ENCODE measurements at places on chromosomes 12 and 14. TPM values are rescaled to one million over a fixed set of nuclear protein-coding genes. Genes with fewer than 3 reads are reported as not detected.

Gene MLXIP
- total RNA-seq = 21.5 TPM

Gene PUS7L
- 10.6 TPM for total RNA-seq

GRCh38 chr14:88590173-88590572 is 27.3 kb downstream of the ZC3H14 start:
- H3K27me3 ChIP-seq = no peaks in the 10 kb centered on the region
- no peaks in the 10 kb centered on the region for H3K36me3 ChIP-seq
- no peaks in the 10 kb centered on the region for H3K4me1 ChIP-seq

DNA sequence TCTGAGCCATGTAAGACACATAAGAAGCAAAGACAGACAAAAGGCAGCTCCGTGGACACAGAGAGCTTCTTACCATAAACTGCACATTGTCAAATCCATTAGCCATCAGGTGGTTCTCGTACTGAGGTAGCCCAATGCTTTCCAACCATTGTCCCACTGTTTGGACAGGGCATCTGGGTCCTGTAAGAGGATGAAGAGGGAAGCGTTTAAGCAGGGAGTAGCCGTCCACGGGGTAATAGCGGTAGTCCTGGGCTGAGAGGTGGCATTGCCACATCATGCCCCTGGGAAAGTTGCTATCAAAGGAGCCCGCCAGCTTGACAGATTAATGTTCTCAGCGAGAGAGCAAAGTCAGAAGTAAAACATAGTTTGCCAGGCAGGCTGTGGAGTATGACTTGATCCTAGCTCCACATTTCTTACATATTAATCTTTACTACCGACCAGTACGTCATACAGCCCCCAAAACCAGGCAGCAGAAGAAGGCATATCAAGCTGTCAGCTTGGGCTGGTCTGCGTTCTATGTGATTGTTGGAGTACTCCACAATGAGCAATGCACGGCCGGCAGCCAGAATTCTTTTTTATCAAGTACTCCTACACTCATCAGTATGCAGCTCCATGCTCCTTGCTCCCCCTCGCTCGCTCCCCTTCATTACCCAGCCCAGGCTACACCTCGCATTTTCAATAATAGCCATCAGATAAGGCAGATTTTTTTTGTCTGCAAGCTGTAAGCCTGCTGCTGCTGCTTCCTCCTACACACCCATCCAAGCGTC is 493.2 kb upstream of the GARIN6 start:
- DNase-seq = peak; percentile 24
- H3K36me3 ChIP-seq = no peaks in the 10 kb centered on the region
- no peaks in the 10 kb centered on the region for H3K4me1 ChIP-seq
- no peak overlapping the region for H3K27ac ChIP-seq

- no peaks in the 10 kb centered on the region for H3K4me1 ChIP-seq
- H3K27ac ChIP-seq = no peak overlapping the region
- no peaks in the 10 kb centered on the region for H3K27me3 ChIP-seq
- DNase-seq = no peak
- H3K4me3 ChIP-seq = no peak overlapping the region
Measured at GRCh38 chr12:6038160-6038559, 86.3 kb downstream of the VWF start.

GRCh38 chr12:116026768-116027550 is 250.5 kb downstream of the MED13L start:
- H3K27me3 ChIP-seq = no peaks in the 10 kb centered on the region
- H3K4me1 ChIP-seq = no peaks in the 10 kb centered on the region
- no peaks in the 10 kb centered on the region for H3K36me3 ChIP-seq
- no peak overlapping the region for H3K4me3 ChIP-seq
- no peak for DNase-seq

DNA sequence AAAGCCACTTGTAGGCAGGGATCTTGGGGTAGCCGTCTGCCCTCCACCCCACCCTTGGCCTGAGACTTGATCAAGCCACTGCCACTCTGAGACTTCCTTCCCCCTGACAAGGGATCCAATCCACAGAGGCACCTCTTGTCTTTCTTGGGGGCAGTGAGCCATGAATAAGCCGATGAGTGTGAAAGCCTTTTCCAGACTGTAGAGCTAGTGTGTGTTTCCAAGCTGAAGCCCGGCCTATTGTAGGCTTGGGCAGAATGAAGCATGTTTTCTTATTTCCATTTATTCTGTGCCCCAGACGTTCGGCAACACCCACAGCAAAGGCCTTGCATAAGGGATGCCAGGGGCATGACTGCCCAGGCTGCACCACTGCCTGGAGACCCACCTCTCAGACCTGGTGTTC is 991.6 kb downstream of the BCL11B start:
- no peak overlapping the region for H3K27ac ChIP-seq
- no peaks in the 10 kb centered on the region for H3K36me3 ChIP-seq
- no peak for DNase-seq
- H3K4me3 ChIP-seq = no peak overlapping the region

DNA sequence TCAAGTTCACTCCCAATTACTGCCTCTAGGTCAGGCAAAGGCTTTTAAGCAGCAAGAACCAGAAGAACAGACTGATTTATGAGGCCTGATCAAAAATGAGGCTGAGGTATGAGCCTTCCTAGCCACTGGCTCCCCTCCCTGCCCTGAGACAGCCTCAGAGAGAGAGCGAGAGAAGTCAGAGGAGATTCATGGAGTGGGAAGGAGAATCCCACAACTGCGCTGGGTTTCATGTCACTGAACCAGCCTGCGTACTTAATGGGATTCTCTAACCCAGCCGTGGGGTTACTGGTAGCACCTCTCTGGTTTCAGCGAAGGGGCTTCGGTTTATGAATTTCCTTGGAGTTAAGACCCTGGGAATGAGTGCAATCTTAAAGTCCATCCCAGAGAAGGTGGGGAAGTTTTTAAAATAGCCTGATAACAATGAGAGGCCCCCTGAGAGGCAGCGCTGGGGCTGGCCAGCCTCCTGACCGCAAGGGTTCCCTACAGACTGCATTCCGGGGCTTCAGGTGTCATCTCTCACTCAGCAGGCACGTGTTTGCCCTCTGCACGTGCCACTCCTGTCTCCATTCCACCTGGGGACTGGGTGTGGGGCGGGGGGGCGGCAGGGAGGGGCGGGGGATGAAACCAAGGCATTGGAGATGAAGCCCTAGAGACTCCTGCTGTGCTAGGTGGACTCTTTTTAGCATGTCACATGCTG is 6.1 kb upstream of the GPRC5A start:
- H3K4me1 ChIP-seq = no peaks in the 10 kb centered on the region
- H3K4me3 ChIP-seq = no peak overlapping the region
- DNase-seq = no peak
- H3K27me3 ChIP-seq = no peaks in the 10 kb centered on the region
- H3K36me3 ChIP-seq = no peaks in the 10 kb centered on the region

DNA sequence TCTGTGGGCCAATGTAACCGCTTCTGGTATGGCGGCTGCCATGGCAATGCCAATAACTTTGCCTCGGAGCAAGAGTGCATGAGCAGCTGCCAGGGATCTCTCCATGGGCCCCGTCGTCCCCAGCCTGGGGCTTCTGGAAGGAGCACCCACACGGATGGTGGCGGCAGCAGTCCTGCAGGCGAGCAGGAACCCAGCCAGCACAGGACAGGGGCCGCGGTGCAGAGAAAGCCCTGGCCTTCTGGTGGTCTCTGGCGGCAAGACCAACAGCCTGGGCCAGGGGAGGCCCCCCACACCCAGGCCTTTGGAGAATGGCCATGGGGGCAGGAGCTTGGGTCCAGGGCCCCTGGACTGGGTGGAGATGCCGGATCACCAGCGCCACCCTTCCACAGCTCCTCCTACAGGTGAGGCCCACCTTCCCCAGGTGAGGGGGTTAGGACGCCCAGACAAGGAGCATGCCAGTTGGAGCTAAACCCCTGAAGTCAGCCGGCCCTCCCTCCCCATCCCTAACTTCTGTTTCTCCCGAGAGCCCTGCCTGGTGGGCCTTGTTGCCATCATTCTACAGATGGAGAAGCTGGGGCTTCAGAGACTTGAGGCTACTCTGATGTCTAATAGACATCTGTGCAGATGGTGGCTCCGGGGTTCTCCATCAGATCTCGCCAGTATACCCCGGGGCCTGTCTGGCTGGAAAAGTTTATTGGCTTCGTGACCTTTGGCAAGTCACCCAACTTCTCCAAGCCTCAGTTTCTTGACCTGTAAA is 25.3 kb downstream of the PAPLN start:
- no peak for DNase-seq
- no peaks in the 10 kb centered on the region for H3K4me1 ChIP-seq
- H3K27ac ChIP-seq = no peak overlapping the region
- no peaks in the 10 kb centered on the region for H3K27me3 ChIP-seq

GRCh38 chr14:52370406-52370935 is 56.4 kb downstream of the PTGER2 start:
- no peaks in the 10 kb centered on the region for H3K36me3 ChIP-seq
- no peak overlapping the region for H3K4me3 ChIP-seq
- no peak overlapping the region for H3K27ac ChIP-seq

- H3K27me3 ChIP-seq = no peaks in the 10 kb centered on the region
- no peak for DNase-seq
- no peak overlapping the region for H3K4me3 ChIP-seq
- peak overlapping the region; percentile 28 for H3K27ac ChIP-seq
- no peaks in the 10 kb centered on the region for H3K36me3 ChIP-seq
Measured at GRCh38 chr14:31987721-31988120, 89.4 kb upstream of the ARHGAP5 start.

DNA sequence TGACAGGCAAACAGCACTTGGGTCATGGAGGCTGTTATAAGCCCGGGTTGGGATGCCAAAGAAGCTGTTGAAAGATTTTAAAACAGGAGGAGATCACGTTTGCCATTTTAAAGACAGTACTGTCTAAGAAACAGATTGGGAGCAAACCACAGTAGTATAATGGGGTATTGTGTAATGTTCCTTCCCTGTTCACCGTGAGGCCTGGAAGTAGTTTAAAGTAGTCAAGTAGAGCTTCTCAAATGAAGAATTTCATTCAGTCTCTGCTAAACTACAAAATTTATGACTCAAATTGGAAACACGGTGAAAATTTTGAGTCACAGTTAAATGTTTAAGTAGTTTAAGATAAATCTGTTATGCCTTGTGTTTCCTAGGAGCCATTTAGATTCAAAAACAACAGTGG is 35.8 kb downstream of the ATP2A2 start:
- H3K27me3 ChIP-seq = no peaks in the 10 kb centered on the region
- H3K4me3 ChIP-seq = no peak overlapping the region
- peak; percentile 28 for DNase-seq

- DNase-seq = no peak
- no peaks in the 10 kb centered on the region for H3K27me3 ChIP-seq
- no peaks in the 10 kb centered on the region for H3K36me3 ChIP-seq
- peaks cover 7% of the 10 kb centered on the region for H3K4me1 ChIP-seq
- no peak overlapping the region for H3K4me3 ChIP-seq
Measured at GRCh38 chr14:68527329-68527851, 265.5 kb downstream of the ZFP36L1 start.

GRCh38 chr14:74661726-74662450 is 49.9 kb upstream of the LTBP2 start:
- DNase-seq = no peak
- H3K27ac ChIP-seq = peak overlapping the region; percentile 48
- H3K4me1 ChIP-seq = no peaks in the 10 kb centered on the region
